Activated CD8-positive, alpha-beta memory T cell treated with anti-CD3 and anti-CD28 coated beads for 48 hours (primary cell): ENCODE measurements at places on chromosomes 6 and 20.

DNA sequence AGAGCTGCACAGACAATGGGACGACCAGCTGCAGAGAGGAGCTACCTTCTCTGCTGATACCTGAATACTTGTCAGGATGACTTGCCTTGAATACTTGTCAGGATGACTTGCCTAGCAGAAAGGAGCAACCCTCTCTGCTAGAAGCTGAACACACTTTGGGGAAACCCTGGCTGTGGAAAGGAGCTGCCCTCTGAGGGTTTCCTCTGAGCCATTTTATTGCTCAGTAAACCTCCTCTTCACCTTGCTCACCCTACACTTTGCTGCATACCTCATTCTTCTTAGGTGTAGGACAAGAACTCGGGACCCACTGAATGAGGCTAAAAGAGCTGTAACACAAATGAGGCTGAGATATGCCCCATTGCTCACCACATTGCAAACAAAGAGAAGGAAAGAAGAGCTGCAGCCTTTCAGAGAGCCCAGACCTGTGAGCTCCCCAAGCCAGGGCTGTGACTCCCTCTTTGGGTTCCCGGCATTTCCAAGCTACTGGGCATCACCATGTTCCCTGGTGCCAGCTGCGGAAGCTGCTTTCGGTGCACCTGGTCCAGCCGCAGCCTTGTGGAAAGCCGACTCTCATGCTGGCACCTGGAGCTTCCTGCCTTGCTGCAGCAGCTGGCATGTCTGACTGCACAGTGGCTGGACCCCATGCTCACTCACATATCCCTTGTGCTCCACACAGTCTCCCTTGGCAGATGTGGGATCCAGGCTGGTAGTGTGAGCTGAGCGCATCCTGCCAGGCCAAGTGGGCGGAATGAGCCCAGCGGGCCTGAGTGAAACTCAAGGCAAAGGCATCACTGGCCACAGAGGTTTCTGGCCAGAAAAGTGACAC is 106.7 kb upstream of the AHI1 start:
- no peak for DNase-seq

- no peak for DNase-seq
Measured at GRCh38 chr20:17613328-17614175, 43.7 kb downstream of the DSTN start.

DNA sequence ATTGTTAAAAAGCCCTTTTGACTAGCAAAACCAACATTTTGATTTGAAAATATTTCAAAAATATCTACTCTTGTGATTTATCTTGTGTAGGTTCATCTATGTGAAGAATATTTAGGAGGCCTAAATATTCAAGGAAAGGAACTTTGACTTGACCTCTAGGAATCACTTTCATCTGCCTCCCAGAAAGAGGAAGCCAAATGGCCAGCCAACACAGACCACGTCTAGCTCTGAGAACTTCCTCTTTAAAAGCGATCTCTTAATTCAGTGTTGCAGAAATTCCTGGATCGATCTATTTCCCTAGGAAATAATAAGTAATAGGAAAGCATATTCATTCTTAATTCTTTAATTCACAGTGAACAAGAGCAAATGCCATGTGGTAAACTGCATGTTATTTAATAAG is 9.6 kb upstream of the MOXD1 start:
- DNase-seq: no peak

- DNase-seq: no peak
Measured at GRCh38 chr6:161068321-161068741, 76.8 kb downstream of the MAP3K4 start.

GRCh38 chr20:8602389-8603116 is 466.3 kb upstream of the PLCB4 start:
- no peak for DNase-seq

DNA sequence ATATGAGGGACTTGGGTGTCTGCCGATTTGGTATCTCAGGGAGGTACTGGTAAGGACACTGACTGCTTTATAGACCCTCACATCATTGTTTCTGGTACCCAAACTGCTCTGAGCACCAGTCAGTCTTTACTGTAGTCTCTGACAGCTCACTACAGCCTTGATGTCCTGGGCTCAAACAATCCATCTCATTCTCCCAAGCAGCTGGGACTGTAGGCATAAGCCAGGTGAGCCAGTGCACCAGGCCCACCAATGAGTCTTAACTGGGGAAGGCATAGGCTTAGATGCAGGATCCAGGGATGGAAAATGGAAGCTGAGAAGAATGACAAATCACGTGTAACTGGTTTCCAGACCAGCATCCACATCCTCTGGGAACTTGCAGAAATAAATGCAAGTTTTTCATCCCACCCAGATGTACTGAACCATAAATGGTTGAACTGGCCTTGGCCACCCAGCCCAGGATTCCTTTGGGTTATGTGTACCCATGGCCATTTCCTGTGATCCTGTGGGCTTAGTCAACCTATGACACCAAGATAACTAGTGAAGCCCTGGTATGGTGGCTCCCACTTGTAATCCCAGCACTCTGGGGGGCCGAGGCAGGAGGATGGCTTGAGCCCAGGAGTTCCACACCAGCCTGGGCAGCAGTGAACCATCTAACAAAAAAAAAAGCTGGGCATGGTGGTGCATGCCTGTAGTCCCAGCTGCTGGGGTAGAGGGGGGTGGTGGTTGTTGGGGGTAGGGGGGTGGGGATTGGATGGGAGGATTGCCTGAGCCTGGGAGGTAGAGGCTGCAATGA is 5.8 kb downstream of the TUBB start:
- DNase-seq: no peak
